ENCODE measurements at places on chromosomes 1 and 21.

DNA sequence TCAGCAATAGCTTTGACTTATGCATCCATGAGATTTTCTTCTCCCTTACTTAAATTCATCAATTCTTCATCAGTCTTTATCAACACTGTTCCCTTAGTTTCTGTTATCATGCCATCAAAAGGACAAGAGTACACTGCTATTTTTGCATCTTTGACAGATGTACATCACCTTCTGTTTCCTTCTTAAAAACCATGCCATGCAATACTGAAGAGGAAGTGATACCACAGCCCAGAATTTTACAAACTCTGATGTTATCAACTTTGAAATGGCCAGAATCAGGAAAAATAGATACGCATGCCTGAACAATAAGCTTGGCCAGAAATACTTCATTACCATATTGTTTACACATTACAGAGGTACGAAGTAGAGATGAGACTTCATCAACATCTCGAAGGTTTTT, 21.1 kb downstream of the FMO5 start:
- peak; percentile 17 for DNase-seq

DNA sequence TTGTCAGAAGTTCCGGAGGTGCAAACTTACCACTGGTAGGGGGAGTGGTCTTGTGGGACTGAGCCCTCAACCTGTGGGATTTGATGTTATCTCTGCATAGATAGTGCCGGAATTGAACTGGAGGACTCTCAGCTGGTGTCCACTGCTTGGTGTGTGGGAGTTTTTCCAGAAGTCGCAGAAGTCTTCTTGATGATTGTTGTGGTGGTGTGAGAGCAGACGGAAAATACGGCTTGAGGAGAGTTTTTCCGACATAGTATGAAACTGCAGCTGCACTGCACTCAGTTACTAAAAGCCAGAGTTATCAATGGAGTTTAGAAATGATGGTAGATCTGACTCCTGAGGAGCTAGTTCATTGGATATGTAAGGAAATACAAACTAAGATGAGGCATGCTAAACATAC, 14.9 kb downstream of the RGS5 start:
- DNase-seq: no peak

DNA sequence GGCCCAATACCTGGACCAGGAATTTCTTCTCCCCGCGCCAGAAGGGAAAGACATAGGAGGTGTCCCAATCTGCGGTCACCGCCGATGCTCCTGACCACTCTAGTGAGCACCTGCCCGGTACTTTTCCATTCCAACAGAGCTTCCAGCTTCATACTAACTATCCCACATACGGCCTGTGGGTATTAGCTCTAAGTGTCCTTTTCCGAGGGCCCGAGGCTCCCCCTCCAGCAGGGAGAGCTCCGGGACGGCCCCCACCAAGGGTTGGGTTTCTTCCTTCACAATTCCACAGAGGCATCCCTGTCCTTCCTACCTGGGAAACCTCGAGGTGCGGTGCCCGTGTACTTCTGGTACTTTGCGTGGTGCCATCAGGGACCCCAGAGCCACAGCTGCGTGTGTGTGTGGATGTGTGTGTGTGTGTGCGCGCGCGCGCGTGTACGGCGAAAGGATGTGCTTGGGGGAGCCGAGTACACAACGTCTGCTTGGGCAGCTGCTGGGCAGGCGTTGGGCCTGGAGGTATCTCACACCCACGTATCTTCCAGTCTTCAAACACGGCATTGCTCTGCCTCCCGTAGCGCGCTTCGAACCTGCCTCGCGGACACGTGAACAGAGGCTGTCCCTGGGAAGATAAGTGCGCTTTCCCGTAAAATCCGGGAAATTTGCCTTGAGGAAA, 2.4 kb upstream of the SIM2 start:
- DNase-seq: no peak

GRCh38 chr21:37001441-37001840, 5.1 kb upstream of the RIPPLY3 start:
- peak; percentile 30 for DNase-seq

- no peak for DNase-seq
Observed at GRCh38 chr1:55262822-55263221, 47.7 kb upstream of the USP24 start.

GRCh38 chr1:85581802-85582686, 1.5 kb downstream of the CCN1 start:
- peak; percentile 50 for DNase-seq

GRCh38 chr1:153533689-153534201, 2.0 kb downstream of the S100A6 start:
- DNase-seq: no peak

DNA sequence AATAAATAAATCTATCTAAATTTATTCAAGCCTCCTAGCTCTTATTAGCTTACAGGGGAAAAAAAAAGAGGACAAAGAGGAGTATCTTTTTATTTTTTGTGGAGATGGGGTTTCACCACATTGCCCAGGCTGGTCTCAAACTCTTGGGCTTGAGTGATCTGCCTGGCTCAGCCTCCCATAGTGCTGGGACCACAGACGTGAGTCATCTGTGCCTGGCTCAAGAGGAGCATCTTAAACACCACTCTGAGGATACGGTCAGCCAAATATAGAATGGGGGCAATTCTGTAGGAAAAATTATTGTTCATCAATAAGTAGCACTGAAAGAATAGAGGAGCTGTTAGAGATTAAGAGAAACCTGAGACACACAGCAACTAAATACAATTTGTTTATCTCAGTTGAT, 24.1 kb downstream of the SLC45A3 start:
- no peak for DNase-seq

GRCh38 chr1:199307496-199308264, 668.8 kb downstream of the PTPRC start:
- no peak for DNase-seq

DNA sequence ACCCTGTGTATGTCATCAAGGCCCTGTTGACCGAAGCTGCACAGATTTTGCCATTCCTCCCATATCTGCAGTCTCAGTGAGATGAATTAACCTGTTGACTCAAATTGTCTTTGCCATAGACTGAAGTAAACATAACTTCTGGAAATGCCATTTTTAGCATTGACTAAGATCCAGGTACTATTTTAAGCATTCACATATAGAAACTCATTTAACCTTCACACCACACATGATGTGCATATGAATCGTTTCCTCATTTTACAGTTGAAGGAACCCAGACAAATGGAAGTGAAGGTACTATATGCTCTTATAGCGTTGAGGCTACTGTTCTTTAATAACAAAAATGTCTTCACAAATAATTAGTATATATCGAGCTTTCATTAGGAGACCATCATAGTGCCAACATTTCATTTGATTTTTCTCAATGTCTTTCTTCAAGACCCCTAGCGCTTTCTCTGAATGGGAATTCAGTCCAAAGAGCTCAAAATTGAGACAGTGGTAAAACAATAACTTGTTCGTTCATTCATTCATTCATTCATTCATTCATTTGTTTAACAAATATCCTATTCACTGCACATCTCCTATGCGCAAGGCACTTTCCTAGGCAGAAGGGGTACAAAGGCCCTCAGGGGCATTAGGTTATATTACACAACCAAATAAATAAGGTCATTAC, 444.7 kb downstream of the ADGRL2 start:
- DNase-seq: no peak

DNA sequence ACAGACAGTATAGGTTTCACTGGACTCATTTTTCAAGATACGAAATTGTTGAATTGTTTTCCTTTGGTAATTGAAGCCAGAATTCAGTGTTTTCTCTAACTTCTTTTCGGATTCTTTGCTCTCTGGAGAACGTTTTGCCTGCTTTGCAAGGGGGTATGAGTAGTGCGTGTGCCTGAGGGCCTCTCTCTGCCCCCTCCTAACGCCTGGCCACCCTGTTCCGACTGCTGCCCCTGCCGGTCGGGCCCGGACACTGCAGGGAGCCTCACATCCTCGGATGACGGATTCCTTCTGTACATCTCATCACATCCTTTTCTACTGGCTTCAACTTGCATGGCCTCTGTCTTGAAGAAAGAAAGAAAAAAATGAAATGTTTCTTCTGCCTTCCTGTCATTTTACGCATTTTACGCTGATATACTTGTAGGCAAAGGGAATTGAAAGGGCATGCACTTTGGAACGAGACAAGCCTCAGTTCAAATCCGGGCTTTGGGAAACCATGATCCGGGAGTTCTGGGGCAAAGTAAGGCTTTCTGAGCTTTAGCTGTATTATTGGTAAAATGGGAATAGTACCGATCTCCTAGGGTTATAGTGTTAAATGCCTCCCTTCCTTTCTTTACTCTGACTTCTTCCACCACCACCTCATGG, 65.1 kb downstream of the DISC1 start:
- DNase-seq: no peak

DNA sequence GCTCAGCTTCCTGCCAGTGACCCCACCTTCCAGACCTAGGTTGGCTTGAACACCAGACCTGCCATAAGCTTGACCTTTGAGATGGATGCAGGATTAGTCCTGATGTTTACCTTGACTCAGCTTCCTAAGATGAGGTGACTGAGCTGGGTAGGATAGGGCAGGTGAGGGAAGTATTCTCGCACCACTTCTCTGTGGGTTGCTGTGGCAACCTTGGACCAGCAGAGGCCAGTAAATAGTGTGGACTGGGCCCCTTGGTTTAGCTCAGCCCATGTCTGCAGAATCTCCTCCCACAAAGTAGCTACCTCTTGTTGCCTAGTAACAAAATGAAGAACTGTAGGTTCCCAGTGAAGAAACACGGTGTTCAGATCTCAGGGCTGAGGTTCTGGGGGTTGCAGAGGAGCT, 8.4 kb downstream of the RPS6KA1 start:
- peak; percentile 71 for DNase-seq

DNA sequence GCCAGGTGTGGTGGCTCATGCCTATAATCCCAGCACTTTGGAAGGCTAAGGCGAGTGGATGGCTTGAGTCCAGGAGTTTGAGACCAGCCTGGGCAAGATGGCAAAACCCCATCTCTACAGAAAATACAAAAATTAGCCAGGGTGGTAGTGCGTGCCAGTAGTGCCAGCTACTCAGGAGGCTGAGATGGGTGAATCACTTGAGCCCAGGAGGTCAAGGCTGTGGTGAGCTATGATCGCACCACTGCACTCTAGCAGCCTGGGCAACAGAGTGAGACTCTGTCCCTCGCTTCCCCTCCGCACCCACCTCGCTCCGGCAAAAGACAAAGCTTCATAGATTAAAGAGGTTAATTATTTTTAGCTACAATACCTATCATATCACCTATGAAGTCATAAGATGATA, 100.0 kb downstream of the HHAT start:
- no peak for DNase-seq

- no peak for DNase-seq
Observed at GRCh38 chr1:35432231-35432630, 125.0 kb downstream of the KIAA0319L start.

DNA sequence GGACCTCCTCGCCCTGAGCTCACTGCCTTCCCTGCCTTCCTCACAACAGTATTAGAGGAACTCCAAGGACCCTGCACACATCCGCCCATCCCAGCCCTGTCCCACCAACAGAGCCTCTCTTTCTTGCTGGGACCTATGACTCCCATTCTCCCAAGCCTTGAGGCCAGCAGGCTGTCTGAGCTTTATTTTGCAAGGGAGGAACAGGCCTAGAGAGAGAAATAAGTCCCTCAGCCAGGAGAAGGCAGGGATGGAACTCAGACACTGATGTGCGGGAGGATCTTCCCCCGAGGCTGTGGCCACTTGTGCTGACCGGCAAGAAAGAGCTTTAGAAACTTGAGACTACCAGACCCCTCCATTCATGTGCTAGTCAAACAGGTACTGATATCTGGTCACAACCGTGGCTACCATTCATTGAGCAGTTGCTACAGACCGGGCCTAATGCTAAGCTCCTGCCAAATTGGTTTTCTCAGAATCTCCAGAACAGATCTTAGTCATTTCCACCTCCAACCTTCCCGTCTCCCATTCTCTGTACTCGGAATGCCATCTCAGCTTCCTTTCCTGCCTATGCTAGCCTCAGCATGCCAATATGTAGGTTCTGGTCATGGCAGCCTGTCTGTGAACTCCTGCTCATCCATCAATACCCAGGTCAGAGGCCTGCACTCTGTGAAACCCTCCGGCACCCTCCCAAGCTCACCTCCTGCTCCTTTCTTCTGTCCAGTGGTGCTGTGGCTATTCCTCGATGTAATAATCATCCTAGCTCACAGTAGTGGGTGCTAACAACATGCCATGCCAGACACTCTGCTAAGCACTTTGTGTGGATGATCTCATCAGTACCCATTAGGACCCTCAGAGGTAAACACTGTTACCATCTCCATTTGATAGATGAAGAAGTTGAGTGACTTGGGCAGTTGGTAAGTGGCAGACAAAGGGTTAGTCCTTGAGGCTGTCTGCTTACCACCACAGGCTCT, 3.8 kb downstream of the TMEM54 start:
- no peak for DNase-seq

DNA sequence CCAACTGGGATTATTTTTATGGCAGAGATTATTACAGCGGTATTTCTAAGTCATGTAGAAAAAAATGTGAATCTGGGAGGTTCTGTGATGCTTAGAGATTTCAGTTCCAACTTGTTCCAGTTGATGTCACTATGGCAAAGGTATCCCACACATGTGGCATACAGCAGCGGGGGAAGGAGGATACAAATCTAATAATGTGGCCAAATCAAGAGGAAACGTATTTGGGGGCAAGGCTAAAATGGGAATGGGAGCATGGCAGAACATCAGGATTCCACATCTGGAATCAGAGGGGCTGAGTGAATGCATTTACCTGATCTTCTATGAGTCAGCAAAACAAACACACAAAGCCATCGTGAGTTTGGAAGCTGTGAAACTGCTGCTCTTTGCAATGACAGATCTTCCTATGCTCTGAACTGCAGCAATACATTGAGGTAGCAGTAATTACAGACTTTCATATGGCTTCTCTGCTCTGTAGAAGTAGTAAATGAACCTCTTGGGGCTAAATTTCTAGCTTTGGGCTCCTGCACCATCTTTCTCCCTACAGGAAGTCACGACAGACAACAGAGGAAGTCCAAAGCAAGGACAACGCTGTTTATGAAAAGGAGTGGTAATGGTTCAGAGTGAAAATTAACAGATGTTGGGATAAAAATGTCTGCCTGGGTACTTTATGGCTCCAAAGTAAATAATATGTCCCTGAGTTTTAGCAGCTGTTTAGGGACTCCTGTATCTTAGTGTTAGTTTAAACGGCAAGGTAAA, 55.5 kb downstream of the GABPA start:
- peak; percentile 35 for DNase-seq

DNA sequence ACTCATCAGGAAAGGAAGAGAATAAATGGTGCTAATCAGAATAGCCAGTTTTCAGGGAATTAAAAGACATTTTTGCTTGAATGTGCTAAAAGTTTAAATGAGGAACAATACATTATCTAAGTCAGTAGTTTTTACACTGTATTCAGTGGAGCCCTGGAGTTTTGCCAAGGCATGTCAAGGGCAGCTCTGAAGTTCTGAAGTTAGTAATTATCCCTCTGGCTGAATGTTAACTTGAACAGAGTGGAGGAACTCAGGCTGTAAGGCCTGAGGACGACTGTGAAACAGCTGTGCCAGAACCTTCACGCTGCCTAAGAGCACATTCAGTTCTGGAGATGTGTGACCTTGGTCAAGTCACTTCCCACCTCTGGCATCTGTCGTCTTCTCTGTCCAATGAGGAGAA, 68.1 kb downstream of the EDEM3 start:
- peak; percentile 7 for DNase-seq
